RPMI7951 (cell line): ENCODE measurements at places on chromosomes 3 and 15. TPM values are rescaled to one million over a fixed set of nuclear protein-coding genes. Genes with fewer than 3 reads are reported as not detected.
A peak's percentile ranks its signal among the peaks of the same experiment; 100 is the strongest.

Gene ISLR2
- total RNA-seq = 0.72 and 1.8 TPM in 2 replicates

Gene IL17RE
- total RNA-seq = not detected in 2 replicates

Gene PLA2G4D
- total RNA-seq = not detected in 2 replicates

Gene HTR3E
- total RNA-seq = not detected in 2 replicates

- DNase-seq = peak; percentile 25
These were observed 576 bp upstream of the RPAP1 start for GRCh38 chr15:41544650-41545015.

DNA sequence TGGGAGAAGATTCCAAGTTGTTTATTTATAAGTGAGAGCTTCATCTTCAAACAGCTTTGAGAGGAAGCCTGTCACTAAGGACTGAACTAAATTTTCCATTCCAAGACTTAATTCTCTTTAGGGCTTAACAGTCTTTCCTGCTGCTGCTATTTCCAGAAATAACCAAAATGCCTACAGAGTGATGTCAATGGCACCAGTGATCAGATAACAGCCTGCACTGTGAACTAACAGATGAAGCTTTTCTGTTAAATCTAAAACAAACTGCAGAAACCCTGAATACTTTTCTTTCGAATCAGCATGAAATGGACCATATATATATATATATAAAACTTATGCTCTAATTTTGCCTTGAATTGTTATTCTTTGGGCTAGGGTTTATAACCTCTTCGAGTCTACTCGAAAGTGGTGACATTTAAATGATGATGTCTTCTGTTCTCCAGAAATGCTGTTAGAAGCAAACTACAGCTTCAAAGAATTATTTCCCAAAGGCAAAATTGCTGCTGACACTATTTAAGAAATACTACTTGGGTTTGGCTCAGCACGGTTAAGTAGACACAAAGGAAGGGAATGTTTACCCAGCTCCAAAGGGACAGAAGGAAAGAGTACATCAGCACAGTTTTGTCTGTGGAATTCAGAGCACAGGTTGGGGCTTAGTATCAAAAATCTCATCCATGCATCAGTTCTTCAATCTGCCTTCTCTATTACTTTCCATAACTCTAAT, 238.5 kb upstream of the LRRN1 start:
- no peak for DNase-seq
